Cerebellum (tissue), 4 donors: ENCODE measurements at places on chromosomes 13 and 19. TPM values are rescaled to one million over a fixed set of nuclear protein-coding genes. Genes with fewer than 3 reads are reported as not detected.
A peak's percentile ranks its signal among the peaks of the same experiment; 100 is the strongest.

The PCP2 gene
- 1.00 TPM for total RNA-seq

The SSBP4 gene
- total RNA-seq: 32.2 TPM

The FBXL12 gene
- 12.0 TPM for total RNA-seq

DNA sequence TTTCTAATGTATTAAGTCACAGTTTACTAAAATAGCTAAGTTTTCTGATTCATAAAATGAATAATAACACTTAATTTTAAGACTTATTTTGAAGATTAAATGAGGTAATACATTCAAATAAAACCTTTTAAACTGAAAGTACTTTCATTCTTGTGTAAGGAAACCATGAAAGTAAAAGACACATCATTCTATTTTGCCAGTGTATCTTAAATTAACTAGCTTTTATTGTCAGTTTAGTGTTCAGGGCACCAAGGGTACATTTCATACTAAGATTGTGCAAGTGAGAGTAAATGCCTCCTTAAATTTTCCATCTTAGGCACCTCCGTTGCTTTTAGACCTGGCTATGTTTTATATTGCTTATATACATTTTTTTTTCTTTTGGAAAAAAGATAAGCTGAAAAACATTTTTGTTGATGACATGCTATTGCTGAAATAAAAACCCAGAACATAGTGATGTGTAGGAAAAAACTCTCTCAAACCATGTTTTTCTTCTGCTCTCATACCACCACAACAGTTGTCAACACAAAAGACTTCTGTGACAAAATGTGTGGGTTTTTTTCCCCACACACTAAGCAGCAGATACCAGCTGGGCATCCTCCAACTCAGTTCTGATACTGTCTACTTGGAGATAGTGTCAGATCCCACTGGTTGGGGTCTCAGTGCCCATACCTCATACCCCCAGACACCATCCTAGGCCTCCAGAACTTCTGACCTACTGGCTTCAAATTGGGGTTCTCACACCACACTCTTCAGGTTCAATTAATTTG lies 30.7 kb upstream of the LPAR6 start:
- DNase-seq: no peak

DNA sequence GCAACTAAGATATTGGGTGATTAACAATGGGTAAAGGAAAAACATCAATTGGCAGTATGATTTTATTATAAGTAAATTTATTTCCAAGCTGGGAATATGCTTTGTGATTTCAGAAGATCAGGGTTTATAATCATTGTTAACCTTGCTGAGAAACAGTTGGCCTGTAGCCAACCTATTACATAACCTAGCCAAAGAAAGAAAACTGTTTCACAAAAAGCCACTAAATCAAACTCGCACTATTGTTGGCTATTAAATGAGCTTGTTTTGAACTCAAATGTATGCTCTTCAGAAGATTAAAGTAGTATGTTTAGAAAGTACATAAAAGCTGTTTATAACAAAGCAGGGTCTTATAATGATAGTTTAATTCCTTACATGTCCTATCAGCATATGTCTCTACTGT lies 151.7 kb downstream of the LHFPL6 start:
- DNase-seq: peak; percentile 26

- no peak for DNase-seq
These were observed 160.4 kb downstream of the PCDH20 start for GRCh38 chr13:61255040-61255796.

DNA sequence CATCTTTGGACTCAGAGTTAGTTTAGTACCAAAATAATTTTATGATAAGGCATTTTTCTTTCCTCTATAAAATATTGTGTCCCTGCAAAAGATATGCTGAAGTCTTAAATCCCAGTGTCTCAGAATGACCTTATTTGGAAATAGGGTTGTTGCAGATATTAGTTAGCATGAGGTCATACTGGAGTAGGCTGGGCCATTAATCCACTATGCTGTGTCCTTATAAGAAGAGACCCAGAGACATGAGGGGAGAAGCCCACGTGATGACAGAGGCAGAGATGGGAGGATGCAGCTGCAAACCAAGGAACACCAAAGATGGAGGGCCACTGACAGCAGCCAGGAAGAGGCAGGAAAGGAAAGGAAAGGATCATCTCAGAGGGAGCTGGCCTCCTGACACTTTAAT lies 6.4 kb downstream of the POGLUT2 start:
- DNase-seq: no peak
